ENCODE measurements at places on chromosomes 3 and 15.

GRCh38 chr15:41839781-41840491 is 1.3 kb downstream of the PLA2G4B start:
- no peak for DNase-seq

GRCh38 chr15:82943176-82943575 is 9.3 kb downstream of the HOMER2 start:
- DNase-seq: no peak

DNA sequence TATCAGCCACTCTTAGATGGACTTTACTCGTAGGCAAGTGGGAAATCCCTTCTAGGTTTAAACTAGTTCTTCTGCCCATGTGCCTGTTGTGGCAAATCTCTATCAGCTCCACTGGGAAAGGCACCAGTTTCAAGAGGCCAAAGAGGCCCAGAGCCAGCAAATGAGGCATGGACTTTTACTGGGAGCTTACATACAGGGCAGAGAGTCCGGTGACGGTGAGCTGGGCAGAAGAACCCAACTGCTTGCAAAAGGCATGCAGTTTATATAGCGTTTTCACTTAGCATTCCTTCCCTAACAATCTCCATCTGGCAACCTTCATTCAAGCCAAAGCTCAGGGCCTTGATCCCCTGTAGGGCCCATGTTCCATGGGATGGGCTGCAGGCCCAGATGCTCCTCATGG is 93.0 kb upstream of the C3orf80 start:
- DNase-seq: no peak

GRCh38 chr3:56197259-56197965 is 270.9 kb downstream of the ERC2 start:
- DNase-seq: no peak

- DNase-seq: no peak
Observed at GRCh38 chr15:48025118-48025517, 95.7 kb upstream of the SLC24A5 start.

DNA sequence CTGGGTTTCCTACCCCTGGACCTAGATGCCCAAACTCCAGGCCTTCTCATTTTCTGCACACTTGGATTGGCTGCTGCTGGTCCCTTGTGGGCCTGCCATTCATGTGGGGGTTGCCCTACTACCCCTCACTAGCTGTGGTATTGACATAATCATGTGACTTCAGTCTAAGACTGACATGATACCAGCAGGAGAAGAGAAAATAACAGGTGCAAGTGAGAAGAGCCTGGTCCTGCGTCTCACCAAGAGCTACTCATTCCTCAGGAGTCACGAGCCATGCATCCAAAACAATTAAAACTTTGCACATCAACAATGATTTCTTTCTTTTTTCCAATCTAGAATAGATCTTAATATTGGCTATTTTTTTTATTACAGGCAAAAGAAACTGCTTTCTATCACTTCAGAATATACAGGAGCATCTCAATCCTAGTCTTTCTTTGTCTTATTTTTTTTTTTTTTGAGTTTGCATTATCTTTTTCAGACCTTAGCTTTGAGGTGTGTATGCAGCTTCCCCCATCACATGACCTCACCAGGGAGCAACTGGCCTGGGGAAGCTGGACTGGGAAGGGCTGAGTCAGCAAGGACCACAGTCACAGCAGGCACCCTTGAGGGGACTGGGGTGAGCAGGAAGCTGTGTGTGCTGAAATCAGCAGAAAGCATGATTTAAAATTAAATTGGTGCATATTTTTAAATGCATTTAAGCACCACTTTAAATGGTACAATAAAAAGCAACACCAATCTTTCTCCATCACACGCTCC is 27.6 kb downstream of the SLC9A9 start:
- no peak for DNase-seq

GRCh38 chr15:39267685-39268084 is 313.2 kb upstream of the THBS1 start:
- DNase-seq: no peak

DNA sequence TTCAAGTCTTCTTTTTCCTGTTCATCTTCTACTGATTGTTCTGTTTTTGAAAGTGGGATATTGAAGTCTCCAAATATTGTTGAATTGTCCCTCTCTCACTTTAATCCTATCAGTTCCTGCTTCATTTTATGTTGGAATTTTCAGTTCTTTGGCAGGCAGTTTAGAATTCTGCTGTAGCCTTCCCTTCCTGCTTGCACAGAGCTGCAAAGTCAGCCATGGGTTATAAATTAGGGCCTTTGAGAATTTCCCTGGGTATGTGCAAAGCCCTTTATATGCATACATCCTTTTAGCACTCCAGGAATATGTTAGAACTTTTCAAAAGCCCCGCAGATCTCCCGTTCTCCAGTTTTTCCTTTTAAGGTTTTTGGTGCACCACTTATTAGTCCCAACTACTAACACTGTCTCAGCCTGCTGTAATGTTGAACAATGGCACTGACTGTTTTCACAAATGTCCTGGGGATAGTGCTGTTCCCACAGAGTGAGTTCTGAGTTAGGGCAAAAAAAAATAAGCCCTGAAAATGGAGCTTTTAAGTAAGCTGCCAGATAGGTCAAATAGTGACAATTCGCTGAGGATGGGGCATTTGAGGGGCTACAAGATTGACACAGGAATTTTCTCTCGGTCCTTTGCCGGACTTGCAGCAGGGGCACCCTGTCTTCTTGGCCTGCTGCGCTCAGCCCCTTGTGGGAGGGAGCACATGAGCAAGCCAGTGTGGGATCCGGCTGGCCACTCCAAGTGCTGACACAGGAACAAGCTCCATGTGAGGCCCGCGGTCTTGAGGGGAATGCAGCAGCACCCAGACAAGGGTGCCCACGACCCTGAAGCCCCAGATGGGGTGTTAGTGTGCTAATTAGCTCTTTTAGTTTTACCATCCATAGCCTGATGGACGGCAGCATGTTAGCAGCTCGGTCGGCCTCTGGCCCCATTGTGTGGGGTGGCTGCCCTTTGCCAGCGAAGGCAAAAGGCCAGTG is 96.0 kb downstream of the VPS8 start:
- DNase-seq: no peak
